ENCODE measurements at places on chromosomes 1 and 21. TPM values are rescaled to one million over a fixed set of nuclear protein-coding genes. Genes with fewer than 3 reads are reported as not detected.

DNA sequence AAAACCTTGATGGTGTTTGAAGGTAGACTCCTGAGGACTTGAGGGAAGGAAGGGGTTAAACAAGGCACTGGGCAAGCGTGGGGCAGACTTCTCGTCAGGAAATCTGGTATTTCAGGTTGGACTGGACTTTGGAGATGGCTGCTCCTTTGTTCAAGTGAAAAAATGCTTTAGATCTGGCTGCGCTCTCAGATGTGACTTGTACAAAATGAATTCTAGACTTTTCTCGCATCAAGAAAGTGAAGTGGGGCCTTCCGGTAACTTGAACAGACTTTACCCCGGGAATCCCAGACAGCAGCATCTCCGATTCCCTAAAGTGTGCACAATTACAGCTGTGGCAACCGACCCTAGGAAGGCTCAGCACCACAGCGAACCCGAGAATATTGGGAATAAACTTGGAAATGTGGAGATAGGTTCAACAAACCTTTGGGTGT lies 44.3 kb upstream of the ERRFI1 start:
- no peak for DNase-seq

DNA sequence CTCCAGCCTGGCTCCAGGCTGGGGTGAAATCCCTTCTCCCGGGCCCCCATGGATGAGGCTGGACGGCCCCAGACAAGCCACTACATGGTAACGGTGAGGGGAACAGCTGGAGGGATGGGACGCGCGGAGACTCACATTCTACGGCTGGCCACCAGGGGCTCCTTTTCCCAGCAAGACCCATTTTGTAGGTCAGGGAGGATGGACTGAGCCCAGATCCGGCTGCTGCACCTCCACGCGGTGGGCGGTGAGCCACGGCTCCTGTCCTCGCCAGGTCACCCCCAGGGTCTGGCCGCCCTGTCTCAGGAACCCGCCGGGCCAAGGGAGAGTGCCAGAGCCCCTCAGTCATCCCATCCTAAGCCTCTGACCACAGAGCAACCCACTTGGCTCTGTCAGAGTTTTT lies 75.0 kb upstream of the ACTRT2 start:
- peak; percentile 26 for DNase-seq

DNA sequence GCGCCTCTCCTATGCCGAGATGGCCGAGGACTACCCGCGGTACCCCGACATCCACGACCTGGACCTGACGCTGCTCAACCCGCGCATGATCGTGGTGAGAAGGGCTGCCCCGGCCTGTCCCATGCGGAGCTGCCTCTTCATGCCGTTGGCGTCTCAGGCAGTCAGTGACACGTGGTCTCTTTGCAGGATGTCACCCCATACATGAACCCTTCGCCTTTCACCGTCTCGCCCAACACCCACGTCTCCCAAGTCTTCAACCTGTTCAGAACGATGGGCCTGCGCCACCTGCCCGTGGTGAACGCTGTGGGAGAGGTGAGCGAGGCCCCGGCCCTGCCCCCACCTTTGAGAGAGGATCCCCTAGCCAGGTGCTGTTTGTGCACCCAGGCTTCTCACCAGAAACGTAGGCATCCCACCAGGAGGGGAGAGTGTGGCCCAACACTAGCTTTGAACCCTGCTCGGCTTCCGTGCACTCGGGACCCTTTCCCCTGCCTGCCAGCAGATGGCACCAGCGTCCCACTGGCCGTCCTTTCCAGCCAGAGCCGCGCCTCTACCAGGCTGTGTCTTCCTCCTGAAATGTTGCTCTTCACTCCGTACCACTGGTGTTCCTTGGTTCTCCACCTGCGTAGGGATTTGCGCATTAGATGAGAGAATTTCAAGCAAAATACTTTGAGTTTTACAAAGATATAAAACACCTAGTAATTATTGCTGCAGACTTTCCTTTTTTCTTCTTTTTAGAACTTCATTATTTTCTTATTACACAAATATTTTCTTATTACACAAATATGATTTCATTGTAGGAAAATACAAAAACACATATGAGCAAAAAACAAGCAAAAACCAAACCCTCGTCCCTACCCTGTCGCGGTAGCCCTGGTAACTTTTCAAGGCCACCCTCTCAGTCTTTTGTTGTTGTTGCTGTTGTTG lies 9.0 kb downstream of the NPPA start:
- DNase-seq = peak; percentile 79

DNA sequence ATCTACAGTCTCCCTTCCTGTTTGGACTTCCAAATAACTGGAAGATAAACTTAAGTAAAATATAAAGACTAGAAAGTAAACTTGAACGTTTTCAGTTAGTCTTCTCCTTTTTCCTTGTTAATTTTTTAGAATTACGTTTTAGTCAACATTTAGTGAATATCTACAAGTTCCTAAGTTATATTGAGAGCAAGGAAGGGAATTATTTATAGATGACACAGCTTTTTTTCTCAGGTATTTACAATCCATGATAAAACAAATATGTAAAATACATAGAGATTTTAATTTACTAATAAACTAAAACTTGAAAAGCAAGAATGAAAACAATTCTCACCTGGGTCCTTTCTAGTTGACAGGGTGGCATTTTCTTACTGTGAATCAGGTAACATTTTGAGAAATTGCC lies 89.5 kb downstream of the CLEC20A start:
- DNase-seq = no peak

DNA sequence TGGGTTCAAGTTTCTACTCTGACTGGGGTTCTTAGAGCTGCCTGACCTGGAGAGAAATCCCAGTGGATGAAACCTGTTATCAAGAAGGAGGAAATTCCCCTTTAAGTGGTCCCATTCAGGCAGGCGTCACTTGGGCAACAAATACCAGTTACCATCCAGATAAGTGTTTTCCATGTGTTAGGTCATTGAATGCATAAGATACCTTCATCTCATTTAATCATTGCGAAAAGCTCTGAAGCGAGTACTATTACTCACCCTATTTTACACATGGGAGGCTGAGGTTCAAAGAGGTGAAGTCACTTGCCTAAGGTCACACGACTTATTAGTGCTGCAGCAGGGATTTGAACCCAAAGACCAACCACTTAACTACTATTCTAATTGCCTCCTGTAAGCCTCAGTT lies 45.5 kb upstream of the RPL11 start:
- no peak for DNase-seq

DNA sequence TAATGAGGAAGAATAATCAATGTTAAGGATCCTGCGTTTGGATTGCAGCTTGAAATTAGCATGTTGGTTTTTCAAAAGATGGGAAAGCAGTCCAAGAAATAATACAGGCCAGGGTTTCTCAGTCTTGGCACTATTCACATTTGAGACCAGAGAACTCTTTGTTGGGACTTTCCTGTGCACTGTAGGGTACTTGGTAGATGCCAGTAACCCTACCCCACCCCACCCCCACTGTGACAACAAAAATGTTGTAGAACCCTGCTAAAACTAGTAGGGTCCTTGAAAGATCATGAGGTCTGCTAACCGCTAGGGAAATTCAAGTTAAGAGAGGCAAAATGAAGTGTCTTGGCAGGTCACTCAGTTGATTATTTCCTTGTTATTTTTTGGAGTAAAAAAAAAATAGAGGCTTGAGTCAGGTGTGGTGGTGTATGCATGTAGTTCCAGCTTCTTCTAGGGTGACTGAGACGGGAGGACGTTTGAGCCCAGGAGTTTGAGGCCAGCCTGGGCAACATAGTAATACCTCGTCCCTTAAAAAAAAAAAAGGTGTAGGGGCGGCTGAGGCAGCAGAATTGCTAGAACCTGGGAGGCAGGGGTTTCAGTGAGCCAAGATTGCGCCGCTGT lies 53.3 kb downstream of the SPEN start:
- no peak for DNase-seq

GRCh38 chr1:110856410-110856809 lies 16.5 kb upstream of the CD53 start:
- DNase-seq = no peak

NUAK2 gene
- 2.3 TPM for total RNA-seq

ANGPTL3 gene
- not detected for total RNA-seq

EFHD2 gene
- total RNA-seq = 82.0 TPM

TTC34 gene
- total RNA-seq = 1.5 TPM

CR1 gene
- 0.25 TPM for total RNA-seq

CD1D gene
- 0.40 TPM for total RNA-seq
